Fibroblast of skin of left quadriceps (primary cell): ENCODE measurements at places on chromosomes 5 and 9.
A peak's percentile ranks its signal among the peaks of the same experiment; 100 is the strongest.

DNA sequence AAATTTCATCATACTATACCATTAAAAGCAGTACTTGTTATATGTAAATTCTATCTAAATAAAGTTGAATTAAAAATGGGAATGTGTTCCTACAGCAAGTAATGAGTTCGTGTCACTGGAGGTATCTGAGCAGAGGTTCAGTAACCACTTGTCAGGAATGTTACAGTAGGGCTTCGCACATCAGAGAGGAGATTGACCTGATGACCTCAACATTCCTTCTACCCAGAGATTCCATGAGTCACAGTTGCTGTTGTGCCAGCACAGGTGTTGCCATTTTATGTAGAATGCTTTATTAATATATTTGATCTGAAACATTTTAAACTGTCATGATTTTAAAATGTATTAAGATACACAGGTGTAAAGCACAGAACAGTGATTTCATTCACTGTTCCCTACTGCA lies 60.3 kb downstream of the STX17 start:
- no peak for DNase-seq

DNA sequence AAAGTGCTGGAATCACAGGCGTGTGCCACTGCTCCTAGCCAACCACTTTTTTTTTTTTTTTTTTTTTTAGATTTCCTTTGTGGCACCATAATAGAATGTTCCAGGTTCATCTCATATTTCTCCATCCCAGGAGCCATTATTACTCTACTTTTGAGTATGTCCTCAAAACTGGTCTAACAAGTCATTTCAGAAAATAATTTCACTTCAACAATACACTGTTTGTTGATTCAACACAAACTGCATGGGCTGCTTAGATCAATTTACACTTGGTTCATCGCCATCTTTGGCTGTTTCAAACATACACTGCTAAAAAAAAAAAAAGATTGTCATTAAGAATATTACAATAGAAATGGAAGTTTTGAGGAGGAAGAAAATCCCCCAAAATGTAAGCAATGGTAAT lies 57.9 kb downstream of the CSNK1A1 start:
- no peak for DNase-seq

- no peak for DNase-seq
Observed at GRCh38 chr5:10975945-10976344, 214.9 kb upstream of the DAP start.

GRCh38 chr9:37936965-37937364 lies 33.0 kb upstream of the SLC25A51 start:
- DNase-seq, result peak; percentile 41

DNA sequence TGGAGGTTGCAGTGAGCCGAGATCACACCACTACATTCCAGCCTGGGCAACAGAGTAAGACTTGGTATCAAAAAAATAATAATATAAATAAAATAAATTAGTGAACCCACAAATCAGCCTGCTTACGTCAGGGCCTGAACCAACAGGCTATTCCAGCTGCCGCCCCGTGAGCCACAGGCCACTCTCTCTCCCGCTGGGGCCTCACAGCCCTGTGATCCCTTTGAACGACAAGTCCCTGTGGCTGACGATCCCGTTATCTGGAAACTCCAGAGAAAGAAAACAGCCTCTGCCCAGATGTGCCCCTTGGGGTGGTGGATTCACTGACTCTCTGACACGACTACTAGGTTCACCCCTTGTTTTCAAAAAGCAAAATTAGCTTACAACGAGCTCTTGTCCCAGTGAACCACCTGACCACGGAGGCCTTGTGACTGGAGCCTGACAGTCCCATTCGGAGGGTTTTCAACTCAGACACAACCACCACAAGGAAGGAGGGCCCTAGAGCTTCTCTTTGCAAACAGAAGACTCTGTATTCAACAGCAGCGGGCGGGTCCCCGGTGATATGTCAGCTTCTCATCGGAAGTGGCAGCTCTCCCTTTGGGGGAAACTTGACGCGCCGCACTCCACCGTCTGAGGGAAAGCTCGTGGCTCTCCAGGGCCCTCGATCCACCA lies 4.4 kb upstream of the DIPK1B start:
- no peak for DNase-seq

- no peak for DNase-seq
Observed at GRCh38 chr5:180034564-180034963, 37.0 kb downstream of the RNF130 start.

DNA sequence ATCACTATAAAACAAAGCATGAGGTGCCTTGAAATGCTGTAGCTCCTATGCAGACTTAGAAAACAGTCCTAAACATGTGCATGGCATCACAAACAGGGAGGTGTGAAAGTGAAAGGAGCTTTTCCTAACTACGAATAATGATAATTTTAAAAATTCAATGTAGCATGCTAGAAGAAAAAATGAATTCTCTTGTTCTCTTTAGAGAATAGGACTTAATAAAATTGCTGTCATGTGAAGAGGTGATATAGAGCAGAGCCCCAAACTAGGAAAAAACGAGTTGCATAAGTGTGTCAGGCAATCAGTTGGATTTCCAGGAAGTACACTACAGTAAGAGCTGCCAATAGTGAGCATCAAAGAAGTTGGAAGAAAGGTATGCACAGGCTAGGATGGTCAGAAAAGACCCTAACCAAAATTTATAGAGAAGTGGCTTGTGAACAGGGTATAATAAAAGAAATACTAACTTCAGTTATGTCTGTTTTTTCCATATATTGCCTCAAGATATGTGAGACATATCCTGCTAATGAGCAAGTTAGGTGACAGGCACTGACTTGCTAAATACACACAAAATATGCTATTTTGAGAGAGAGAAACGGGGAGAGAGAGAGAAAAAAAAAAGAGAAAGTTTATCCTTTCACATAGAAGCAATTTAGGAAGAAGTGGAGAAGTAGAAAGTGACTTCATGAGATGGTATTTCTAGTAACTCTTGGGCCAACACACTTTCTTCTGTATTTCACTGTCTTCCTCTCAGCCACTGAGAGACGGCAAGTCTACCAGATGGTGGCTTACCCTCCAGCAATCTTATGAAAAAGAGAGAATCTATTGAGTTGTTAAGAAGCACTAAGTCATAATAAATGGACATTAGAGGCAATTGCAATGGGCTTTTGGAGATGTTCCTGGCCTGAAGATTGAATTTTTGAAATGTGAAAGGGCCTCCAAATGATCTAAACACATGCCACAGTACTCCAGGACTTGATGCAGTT lies 18.0 kb downstream of the ITGA2 start:
- DNase-seq, result no peak

- no peak for DNase-seq
Observed at GRCh38 chr9:91428436-91428835, 4.8 kb upstream of the NFIL3 start.

- DNase-seq, result peak; percentile 93
Observed at GRCh38 chr9:77751341-77752091, 103.4 kb upstream of the GNA14 start.

- peak; percentile 35 for DNase-seq
Observed at GRCh38 chr5:15959370-15960164, 220.0 kb downstream of the MARCHF11 start.

GRCh38 chr9:116705531-116705930 lies 18.4 kb downstream of the TRIM32 start:
- DNase-seq, result no peak

GRCh38 chr5:81428861-81429260 lies 34.9 kb upstream of the ACOT12 start:
- no peak for DNase-seq

DNA sequence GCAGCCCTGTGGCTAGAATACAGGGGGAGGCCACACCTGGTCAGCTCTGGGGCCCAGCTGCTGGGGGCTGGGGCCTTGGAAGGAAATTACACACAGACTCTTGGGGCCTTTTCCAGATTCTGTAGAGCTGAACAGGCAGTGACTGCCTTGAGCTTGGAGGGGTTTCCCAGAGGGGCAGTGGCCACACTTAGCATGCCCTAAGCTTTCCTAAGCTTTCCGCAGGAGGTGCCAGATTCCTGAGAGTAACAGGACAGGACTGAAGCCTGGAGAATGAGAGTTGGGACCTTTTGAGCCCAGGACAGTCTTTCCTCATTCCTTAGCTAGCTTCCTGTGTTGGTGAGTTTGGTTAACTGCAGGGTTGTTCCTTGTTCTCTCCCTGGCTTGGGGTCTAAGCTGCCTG lies 1.4 kb downstream of the TBC1D13 start:
- no peak for DNase-seq

GRCh38 chr5:170306381-170306831 lies 8.8 kb upstream of the LCP2 start:
- DNase-seq, result peak; percentile 44

- DNase-seq, result no peak
Observed at GRCh38 chr5:58838729-58839128, 255.9 kb downstream of the RAB3C start.

GRCh38 chr5:163459462-163459818 lies 462 bp downstream of the NUDCD2 start:
- no peak for DNase-seq

GRCh38 chr5:89313044-89313443 lies 430.1 kb upstream of the MEF2C start:
- DNase-seq, result no peak

DNA sequence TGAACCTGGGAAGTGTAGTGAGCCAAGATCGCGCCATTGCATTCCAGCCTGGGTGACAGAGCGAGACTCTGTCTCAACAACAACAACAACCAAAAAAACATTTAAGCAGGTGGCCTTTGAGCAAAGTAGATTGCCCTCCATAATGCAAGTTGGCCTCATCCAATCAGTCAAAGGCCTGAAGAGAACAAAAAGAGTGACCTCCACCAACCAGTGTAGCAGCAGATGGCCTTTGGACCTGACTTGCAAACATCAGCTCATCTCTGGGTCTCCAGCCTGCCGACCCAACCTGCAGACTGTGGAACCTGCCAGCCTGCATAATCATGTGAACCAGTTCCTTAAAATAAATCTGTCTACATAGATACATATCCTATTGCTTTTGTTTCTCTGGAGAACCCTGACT lies 7.5 kb downstream of the FRRS1L start:
- DNase-seq, result no peak

GRCh38 chr9:71761938-71762353 lies 6.4 kb downstream of the CEMIP2 start:
- no peak for DNase-seq

DNA sequence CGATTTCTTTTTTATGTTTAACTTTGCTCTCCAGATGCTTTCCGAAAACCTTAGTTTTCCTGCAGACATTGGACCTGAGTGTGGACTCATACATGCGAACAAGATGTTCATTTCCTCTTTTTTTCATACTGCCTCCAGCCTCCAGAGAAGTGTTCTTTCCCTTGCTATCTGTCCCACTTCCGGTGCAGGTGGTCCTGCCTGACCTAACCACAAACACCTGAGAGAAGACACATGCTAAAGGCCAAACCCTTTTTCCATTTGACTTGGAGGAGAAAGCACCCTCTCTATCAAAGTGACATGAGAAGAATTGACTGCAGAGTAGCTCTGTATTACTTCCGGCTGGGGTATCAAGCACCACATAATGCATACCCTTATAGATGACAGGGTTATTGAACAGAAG lies 334.0 kb downstream of the ARHGEF28 start:
- no peak for DNase-seq

GRCh38 chr5:14960120-14960462 lies 88.5 kb upstream of the ANKH start:
- DNase-seq, result no peak

- no peak for DNase-seq
Observed at GRCh38 chr9:132694144-132694543, 23.9 kb downstream of the GTF3C4 start.

DNA sequence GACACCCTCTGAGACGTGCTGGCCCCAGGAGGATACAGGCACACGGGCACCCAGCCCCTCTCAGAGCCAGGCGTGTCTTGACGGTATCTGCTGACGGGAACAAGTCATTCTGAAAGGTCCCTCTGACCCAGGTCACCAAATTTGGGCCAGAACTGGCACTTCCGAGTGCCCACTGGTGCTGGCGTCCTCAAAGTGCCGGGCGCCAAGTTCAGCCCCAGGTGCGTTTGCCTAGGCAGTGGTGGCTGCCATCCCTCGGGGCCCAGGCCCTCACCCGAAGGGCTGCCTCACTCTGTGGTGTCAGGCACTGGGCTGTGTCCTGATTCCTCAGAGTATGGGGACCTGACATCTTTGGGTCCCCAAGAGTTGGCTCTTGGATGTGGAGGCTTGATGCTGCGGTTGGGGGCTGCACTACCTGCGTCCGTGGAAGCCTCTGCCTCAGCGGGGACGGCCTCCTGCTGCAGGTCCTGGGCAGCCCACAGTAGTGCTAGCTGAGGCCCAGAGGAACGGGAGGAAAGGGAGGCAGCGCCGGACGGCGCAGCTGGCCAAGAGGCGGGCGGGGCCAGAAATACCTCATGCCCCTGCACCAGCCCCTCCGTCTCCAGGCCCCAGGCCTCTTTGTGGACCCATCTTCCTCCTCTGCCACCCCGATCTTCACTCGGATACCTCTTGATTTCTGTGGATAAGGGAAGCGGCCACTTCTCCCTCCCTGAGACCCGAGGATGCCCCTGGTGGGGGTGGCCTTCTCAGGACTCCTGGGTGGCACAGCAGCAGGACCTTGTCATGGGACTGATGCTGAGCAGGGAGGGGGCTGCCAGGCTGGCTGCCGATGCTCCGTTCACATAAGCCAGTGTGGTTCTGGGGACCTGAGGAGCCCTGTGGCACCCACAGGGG lies 109.4 kb upstream of the LMX1B start:
- no peak for DNase-seq

DNA sequence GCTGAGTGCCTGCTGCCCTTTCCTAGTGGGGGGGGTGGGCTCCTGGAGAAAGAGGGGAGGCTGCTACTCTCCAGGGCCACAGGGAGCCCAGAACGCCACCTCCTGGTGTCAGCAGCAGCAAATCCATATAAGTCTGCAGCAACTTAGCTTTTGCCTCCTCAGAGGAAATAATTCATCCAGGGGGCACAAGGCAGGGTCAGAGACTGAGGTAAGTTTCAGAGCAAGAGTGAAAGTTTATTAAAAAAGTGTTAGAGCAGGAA lies 4.0 kb upstream of the CLPTM1L start:
- DNase-seq, result no peak

- no peak for DNase-seq
Observed at GRCh38 chr5:60668686-60669304, 31.2 kb downstream of the DEPDC1B start.

- no peak for DNase-seq
Observed at GRCh38 chr9:113587471-113588031, 124.0 kb downstream of the RGS3 start.

DNA sequence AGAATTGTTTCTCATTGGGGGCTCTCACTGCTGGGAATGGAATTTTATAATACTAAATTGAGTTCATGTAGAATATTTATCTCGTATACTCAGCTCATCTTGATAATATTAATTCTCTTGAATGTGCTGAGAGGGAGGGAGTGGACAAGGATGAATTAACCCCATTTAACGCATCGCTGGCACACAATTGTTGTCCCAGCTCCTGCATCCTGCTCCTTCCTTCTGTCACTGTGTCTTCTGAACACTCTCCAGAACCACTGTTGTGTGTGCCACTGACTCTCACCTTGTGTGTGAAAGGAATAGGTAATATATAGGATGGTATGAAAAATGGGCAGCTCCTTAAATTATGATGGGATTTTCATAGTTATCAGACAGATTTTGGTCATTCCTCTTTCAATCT lies 267.3 kb downstream of the MTRR start:
- DNase-seq, result no peak

DNA sequence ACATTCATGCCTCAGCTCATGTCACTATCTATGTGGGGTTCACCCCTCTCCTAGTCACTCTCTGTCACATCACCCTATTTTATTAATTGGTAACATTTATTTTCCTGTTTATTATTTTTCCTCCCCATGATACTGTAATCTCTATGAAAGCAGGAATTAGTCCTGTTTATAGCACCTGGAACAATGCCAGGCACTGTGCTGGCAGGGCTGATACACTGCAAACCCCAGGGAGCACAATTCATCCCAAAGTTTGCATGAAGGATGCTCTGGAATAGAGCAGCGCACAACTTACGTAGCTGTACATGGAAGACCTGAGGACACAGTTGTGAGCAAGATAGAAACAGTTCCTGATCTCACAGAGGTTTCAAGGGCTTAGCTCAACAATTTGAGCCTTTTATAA lies 103.2 kb downstream of the NSG2 start:
- DNase-seq, result no peak
